ENCODE measurements at places on chromosomes 2 and 18.
A peak's percentile ranks its signal among the peaks of the same experiment; 100 is the strongest.

DNA sequence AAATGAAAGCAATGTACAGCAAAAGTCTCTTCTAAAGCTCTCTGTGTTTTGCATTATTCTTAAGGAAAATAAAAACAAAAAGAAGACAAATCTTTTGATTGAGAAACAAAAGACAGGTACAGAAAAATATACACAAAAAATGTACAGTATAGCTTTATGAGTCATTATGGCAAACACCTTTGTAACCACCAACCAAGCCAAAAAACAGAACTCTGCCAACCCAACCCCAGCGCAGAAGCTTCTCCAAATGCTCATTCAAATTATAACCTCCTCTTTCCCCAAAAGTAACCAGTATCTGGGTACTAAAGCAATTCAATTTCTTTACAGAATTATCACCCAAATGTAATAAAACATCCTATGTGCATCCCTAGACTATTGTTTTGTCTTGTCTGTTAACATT, 255.9 kb upstream of the STON1 start:
- DNase-seq = no peak

- DNase-seq = no peak
These were observed 49.3 kb downstream of the LYPD6B start for GRCh38 chr2:149087751-149088150.

GRCh38 chr2:30770816-30771576, 36.2 kb downstream of the CAPN13 start:
- DNase-seq = no peak

- peak; percentile 68 for DNase-seq
These were observed 63.8 kb downstream of the HAUS1 start for GRCh38 chr18:46167971-46168370.

DNA sequence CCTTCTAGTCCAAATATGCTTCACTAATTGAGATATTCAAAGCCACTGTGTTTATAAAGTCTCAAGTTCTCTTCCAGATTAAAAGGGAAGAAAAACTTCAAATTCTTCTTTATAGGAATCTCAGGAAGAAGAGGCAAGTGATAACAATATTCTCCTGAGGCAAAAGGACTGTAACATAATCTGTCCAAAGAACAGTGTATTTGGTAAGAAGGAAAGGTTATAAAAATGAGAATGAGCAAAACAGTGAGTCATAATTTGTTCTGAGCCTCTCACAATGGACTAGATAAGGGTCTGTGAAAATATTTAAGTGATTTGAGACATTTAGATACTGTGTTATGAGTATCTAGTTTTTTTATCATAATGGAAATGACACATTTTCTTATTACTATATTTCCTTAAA, 44.3 kb downstream of the SNRPD1 start:
- DNase-seq = no peak

GRCh38 chr18:6487968-6488367, 73.3 kb upstream of the L3MBTL4 start:
- DNase-seq = no peak

GRCh38 chr2:213306316-213306942, 22.2 kb downstream of the SPAG16 start:
- no peak for DNase-seq

GRCh38 chr2:72864500-72864899, 22.7 kb upstream of the SPR start:
- no peak for DNase-seq

DNA sequence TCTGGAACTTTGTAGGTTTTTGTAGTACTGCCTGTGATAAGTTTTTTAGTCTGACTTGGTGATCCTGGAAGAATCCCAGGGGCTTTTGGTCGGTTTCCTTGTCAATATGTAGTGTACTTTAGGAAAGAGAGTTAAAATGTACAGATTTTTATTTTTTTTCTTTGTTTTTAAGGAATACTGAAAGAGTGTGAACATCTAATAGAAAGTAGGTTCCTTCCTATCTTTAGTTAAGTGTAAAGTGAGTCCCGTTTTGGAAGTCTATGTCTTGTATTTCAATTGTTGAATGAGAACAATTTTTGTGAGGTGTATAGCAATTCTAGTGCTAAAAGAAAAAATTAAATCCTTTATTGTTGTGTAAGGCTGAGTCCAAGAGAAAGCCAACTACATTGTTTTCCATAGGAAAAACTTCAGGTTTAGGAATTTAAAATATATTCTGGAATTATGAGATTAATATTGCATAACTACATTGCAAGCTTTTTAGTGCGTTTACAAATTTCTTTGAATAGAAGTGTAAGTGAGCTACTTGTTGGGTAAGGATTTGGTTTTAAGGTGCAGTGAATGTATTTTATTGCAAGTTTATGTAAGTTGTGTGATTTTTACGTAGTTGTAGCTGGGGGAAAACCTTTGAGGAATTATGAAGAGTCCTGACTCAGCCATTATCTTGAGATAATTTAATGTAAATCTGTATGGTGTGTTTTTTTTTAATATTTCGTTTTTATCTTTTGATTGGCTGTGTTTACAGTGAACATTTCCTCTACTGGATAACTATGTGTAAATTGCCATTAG, 1.7 kb downstream of the VAPA start:
- no peak for DNase-seq

GRCh38 chr2:181440344-181440743, 16.8 kb upstream of the ITGA4 start:
- DNase-seq = no peak

DNA sequence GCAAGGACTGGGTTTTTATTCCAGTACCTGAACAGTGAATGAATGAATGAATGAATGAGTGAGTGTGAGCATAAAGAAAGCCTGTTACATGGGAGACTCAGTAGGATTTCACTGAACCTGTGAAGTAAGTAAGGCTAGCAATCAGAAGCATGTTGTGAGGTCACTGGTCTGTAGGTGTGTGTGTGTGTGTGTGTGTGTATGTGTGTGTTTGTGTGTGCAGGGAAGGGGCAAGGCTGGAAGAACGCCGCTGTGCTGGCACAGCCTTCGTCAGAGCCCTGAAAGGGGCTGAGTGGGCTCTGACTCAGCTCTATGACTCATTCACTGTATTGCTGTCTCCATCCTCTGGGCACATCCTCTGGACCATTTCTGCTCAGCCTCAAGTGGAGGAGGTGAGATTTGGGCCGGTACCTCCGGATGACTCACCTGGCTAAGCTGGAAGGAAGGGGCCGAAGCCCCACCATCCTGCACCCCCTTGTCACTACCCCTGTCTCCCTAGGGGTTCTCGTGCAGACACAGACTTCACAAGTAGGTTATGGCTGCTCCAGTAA, 51.4 kb upstream of the MRPL33 start:
- DNase-seq = no peak

DNA sequence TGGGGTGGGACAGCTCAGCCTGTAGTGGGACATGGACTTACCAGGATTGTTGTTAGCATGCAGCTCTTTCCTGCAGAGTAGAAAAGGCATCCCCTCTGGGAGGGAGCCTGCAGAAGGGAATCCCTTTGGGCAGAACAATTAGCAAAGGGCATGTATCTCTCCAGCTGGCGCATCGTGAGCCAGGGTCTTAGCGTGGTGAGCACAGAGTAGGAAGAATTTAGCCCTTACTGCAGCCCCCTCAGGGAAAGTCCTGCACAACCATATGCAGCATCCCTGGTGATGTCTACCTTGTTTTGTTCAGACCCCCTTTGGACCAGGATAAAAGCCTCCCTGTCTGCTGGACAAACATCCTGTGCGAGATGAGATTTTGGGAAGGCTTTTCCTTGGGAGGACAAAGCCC, 292.1 kb downstream of the SLC4A3 start:
- no peak for DNase-seq

DNA sequence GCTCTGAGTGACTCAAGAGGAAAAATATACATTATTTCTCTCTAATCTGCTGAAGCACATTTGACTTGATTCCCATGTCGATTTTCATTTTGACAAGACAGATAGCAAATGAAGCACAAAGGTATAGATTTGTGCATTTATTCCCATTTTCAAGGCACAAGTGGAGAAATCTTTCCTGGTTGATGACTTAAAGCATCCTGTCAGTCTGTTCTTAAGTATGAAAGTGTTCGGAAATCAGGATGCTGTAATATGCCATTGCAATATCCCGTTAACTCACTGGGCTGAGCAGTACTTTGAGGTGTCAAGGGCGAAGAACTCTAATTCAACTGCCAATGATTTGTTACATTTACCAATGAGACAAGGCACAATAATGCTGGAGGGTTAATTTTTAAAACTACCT, 185.2 kb upstream of the LRP1B start:
- DNase-seq = no peak

GRCh38 chr2:54859997-54860701, 136.7 kb downstream of the EML6 start:
- DNase-seq = no peak

DNA sequence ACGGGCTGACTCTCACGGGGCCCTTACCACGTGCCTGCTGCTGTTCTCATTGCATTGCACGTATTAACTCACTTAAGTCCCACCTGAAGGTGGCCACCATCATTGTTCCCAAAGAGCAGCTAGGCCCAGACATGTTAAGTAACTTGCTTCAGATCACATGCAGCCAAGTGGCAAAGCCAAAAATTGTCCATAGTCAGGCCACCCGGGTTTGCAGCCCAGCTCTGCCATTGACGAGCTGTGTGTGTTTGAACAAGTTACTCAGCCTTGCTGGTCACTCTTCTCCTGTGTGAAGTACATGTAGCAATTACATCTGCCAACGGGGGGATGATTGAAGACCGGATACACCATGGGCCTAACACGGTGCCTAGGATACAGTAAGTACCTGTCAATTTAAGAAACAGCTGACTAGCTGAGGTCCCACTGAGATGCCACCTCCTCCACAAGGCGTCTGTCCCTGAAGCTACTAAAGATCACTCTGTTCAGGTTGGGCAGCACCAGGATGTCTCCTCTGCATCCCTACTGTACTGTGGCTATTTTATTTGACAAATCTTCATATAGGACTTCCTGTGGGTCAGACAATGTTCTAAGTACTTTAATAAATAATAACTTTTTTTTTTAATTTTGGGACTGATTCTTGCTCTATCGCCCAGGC, 154.2 kb upstream of the MYCN start:
- no peak for DNase-seq

DNA sequence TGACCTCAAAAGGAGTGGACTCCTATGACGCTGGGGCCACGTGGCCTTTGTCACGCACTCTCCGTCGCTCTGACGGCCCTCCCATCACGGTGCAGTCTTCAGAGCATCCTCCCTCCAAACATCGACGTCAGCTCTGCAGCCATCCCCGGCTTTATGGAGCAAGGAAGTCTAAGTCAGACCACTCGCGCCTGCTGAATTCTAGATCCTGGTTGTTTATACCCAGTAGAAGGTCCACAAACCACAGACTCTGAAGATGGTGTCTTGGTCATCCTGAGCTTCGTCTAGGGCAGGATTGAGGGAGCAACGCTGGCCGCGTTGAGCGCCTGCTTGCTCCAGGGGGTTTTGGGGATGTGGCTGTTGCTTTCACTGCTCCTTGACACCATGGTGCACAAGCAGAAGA, 228.0 kb upstream of the SALL3 start:
- no peak for DNase-seq

- no peak for DNase-seq
These were observed 18.3 kb downstream of the ZNF892 start for GRCh38 chr2:95225658-95226057.

DNA sequence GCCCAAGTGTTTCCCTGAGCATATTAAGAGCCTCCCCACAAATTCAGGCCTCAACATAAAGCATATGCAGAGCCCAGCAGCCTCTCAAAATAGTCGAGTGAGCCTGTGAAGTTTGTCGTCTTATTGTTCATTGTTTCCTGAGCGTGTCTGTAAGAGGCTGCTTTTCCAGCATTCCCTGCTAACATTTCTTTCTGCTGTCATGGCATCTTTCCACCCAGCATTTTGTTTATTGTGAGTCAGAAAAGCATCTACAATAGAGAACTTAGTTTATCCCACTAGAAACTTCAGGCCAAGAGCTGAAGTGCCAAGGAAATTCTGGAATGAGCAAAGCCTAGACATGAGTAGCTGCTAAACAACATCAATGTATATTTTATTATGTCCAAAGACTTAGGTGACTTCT, 46.3 kb upstream of the STAM2 start:
- no peak for DNase-seq

DNA sequence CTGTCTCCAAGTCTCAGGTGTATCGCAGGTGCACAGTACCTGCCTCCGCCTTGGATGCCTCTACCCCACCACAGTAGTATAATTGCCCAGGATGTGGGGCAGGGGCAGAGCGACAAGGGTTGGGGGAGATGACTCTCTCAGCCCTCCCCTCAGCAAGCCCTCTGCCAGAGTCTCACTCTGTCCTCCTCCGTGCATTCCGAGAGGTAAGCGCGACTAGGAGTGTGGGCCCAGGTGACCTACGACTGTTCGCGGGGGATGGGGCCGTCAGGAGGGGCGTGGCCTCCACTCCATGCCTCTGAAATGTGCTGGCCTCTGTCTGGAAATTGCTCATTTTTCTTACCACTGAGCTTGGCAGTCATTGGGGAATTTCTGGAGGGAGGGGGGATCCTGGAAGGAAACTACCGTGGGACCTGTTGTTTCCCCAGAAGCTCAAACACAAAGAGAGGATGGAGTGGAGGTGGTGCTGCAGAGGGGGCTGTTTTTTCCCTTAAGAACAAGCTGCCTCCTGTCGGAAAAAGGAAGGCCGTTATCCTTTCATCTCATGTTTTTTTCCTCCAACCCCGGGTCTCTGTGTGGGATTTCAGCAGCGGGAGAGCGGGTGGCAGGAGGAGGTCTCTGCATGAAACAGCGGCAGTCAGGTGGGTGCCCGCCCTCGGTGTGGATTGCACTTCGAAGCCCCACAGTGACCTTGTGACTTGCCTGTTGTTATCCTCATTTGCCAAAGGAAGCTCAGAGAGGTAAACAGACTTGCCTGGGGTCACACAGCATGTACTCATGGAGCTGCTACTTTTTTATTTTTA, 13.0 kb upstream of the RALB start:
- no peak for DNase-seq

GRCh38 chr2:217733461-217733860, 269.3 kb downstream of the TNS1 start:
- no peak for DNase-seq

DNA sequence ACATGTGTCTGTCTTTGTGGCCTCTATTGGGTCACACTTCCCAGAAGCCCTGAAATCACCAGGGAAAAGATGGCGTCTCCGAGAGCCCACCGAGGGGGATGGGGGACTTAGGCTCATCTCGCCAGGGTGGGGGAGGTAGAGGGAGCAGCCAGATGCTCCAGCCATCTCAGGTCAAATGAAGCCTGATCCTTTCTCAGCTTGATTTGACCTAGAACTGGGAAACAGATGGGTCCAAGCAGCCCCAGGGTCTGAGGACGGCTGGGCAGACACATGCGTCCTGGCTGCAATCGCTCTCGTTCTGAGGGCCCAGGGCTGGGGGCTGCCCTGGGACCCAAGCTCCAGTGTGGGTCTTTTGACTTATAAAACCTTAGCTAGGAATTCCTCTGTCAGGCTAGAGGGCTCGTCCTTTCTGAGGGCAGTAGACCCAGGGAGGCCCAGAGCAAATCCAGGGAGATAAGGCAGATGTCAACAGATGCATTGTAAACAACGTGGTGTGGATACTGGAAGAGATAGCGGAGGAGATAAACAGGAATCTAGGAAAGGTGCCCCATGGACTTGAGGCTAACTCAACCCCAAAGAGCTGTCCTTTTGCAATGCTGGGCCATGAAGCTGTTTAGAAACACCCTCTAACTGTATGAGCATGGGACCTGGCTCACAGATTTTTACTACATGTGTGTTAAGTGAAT, 127.7 kb downstream of the MYCN start:
- DNase-seq = no peak

GRCh38 chr2:234677758-234678538, 181.1 kb upstream of the ARL4C start:
- DNase-seq = no peak
